ENCODE measurements at places on chromosomes 13 and 19.

DNA sequence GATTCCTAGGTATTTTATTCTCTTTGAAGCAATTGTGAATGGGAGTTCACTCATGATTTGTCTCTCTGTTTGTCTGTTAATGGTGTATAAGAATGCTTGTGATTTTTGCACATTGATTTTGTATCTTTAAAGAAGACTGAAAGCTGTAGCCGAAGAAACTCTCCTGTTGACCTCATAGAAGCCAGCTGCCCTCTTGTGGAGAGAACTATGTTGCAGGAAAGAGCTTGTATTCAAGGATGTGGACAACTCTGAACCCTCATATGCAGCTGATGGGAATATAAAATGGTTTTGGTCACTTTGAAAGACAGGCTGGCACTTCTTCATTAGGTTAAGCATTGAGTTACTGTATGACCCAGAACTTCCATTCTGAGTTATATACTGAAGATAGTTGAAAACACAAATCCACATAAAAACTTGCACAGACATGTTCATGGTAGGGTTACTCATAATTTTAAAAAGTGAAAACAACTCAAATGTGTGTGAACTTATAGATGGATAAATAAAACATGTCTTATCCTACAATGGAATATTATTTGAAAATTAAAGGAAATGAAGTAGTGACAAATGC lies 65.8 kb upstream of the SLITRK6 start:
- no peak for DNase-seq

DNA sequence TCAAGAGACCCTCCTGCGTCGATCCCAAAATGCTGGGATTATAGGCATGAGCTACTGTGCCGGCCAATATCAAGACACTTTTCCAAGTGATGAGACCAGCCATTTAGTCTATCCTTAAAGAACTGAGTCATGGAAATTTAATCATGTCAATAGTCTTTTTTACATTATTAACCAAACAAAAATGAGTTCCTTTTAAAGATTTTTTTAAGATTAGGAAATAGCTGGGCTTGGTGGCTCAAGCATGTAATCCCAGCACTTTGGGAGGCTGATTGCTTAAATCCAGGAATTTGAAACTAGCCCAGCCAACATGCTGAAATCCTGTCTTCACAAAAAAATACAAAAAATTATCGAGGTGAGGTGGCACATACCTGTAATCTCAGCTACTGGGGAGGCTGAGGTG lies 16.7 kb upstream of the ZNF564 start:
- DNase-seq = no peak

DNA sequence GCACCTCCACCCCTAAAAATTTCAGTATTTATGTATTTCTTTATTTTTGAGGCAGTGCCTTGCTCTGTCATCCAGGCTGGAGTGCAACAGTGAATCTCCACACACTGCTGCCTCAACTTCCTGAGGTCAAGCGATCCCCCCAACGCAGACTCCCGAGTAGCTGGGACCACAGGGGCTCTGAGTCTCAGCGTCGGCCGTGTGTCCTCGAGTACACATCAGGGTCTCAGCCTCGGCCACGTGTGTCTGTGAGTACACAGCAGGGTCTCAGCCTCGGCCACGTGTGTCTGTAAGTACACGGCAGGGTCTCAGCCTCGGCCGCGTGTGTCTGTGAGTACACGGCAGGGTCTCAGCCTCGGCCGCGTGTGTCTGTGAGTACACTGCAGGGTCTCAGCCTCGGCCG lies 21.2 kb downstream of the C2CD4C start:
- DNase-seq = no peak

DNA sequence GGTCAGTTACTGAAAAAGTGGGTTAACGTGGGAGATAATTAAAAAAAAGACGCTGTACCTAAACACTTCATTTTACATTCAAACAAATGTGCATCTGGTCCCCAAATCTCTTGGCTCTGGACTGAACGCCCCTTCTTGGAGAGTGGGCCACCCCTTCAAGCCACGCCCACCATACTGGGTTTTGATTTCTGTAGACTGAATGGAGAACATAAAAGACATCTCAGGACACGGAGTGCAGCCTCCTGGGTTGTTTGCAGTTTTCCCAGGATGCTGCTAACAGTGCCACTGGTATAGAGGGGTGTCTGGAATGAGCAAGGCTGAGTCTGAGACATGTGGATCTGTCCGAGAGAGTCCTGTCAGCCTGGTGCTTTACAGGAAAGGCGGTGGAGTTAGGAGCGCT lies 10.6 kb downstream of the TFDP1 start:
- no peak for DNase-seq

GRCh38 chr19:35552534-35553384 lies 7.3 kb downstream of the TMEM147 start:
- DNase-seq = no peak

DNA sequence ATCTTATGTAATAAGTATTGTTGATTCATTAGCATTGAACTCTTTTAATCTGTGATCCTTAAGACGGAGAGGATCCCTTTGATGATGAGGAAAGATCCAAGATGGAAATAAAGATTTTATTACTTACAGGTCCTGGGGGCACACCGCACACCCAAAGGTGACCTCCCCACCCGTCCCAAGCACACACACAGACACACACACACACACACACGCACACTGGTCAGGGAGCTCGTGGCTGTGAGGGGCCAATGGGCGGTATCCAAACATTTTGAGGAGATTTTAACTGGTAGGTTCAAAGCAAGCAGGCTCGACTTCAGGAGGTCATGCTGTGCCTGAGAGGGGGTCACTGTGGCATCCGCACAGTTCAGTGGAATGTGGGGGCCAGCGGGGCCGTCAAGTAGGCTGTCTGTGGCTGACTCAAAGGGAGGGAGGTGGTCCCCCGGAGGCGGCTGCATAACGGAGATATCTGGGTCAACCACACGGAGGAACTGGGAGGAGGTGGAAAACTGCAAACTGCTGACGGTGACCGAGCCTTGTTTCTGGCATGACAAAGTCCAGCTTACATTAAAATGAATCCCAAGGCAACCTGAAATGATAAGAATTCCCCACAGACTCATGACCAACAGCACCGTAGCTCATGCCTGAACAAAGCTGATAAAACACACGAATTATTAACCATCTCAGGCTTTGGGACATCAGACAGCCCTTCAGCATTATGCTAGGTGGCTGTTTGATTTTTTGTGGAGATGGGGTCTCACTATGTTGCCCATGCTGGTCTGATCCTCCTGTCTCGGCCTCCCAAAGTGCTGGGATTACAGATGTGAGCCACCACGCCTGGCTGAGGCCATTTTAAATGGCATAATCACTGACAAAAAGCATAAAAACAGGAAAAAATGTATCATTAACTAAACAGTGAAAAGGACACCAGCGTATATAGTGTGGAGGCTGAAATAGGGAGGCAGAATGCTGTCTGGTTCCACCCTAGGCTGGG lies 20.9 kb upstream of the SIGLEC11 start:
- no peak for DNase-seq

DNA sequence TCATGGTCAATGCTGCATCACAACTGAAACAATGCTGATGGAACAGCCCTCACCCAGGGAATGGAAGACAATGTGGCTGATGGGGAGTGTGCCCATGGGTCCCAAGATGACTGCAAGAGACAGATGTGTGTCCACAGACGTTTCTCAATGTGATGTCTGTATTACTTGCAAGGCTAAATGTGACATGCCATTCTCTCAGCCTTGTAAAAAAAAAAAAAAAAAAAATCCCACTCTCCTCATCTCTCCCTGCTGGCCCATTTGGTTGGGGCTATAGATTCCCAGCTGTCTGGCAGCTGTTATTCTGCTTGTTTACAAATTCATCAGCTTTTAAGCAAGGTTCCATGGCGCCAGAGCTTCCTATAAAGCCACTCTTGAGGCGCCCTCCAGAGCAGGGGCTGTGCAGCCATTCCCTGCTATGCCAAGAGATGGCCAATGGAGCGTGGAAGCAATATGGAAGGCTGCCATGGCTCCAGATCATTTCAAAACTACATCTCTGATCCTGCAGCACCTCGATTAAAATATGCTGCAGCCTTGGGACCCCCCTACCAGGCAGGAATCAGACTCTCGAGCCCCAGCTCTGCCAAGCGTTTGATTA lies 294.8 kb downstream of the FOXO1 start:
- DNase-seq = no peak

GRCh38 chr19:1481893-1482360 lies 2.9 kb upstream of the C19orf25 start:
- no peak for DNase-seq

- no peak for DNase-seq
Observed at GRCh38 chr13:25862156-25862555, 189.7 kb downstream of the SHISA2 start.

DNA sequence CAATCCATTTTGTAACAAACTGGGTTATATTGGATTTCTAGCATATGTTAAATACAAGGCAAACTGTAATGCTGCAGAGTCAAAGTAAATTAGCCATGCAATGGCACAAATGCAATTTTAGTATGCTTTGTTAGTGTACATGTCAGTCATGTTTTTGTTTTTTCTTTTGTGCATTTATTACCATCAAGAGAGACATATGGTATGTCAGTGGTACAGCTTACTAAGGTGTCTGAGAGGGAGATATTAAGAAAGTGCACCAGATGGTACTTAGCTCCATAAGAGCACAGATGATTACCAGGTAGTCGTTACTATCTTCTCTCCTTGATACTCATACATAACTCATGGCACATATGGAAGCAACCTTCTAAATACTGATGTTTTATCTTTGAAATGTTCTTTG lies 550.3 kb downstream of the GPC5 start:
- no peak for DNase-seq

GRCh38 chr19:29563486-29564101 lies 37.8 kb downstream of the VSTM2B start:
- DNase-seq = no peak

- no peak for DNase-seq
Observed at GRCh38 chr19:58544591-58545285, 874 bp downstream of the TRIM28 start.

- DNase-seq = no peak
Observed at GRCh38 chr13:113187883-113188665, 20.4 kb downstream of the PCID2 start.

- no peak for DNase-seq
Observed at GRCh38 chr13:38223089-38223488, 126.6 kb upstream of the UFM1 start.

GRCh38 chr13:102564564-102564963 lies 32.2 kb upstream of the TPP2 start:
- DNase-seq = no peak

GRCh38 chr19:18263324-18264136 lies 10.7 kb downstream of the IQCN start:
- no peak for DNase-seq

DNA sequence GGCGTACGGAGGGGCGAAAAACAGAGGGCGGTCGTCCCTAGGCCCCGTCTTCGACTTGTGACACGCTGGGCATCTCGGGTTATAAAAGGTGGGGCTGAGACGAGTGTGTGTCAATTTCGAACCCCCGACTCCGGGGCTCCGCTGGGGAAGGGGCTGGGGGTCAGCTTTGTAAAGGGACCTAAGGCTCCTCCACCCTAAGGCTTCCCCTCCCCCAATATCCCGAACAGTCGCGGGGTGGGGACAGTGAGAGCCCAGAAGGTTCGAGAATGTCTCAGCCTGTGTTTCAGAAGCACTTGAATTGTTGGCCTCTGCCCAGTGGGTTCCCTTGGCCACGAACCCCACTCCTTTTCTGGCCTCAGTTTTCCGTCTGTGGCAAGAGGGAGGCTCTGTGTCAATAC lies 450 bp downstream of the SELENOW start:
- DNase-seq = no peak

DNA sequence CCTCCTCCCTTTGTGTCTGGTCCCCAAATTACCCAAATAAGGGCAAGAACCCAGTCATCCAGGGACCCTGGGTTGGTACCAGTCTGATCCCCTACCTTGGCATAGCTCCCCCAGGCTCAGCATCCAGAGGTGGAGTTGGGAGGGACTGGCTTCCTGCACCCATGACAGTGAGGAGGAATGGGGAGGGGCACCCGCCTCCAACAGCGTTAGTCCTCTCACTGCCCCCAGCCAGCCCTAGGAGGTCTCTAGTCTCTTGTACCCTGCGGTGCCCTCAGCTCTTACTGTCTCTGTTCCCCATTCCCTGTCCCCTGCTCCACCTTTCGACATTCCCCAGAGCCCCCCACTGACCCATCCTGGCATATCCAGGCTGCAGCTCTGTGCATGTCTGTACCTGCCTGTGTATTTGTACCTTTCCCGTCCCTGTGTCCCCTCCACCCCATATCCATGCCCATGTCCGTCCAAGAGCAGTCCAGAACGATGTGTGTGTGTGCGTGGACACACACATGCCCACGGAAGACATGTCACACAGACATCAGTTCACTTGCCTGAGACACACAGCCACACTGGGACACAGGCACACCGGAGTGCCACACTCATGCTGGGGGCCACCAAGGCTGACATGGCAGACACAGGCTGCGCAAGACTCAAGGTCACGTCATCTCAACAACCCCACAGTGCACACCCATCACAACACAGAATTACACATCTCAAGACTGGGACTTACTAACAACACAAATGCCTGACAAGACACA lies 17.8 kb downstream of the ERFL start:
- no peak for DNase-seq

DNA sequence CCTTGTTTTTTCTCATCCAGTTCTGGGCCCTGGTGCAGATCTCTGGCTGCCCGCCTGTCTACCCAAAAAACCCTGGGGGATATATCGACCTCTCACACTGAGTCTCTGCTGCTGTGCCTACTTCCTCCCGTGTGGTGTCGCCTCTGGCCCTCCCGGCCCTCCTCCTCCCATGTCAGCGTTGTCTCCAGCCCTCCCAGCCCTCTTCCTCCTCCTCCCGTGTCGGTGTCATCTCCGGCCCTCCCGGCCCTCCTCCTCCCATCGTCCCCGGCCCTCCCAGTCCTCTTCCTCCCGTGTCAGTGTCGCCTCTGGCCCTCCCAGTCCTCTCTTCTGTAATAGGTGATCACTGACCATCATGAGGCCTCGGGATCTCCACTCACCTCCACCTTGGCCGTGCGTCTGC lies 81.8 kb downstream of the GPR12 start:
- DNase-seq = no peak

DNA sequence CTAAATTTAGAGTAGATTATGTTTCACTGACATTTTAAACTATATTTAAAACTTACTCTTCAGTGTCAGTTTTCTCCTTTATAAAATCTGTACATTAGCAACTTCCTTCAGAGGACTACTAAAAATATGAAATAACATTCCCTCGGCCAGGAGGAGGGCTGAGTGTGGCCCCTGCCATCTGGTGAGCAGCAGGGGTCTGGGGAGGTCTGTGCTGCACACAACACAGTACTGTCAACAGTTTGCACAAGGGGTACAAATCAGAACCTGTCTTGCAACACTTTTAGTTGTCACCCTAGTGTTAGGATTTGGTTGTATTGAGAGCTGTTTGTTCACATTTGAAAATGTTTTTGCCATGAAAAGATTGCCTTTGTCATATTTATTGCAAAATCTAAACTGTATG lies 48.9 kb downstream of the TPP2 start:
- DNase-seq = no peak

- DNase-seq = no peak
Observed at GRCh38 chr19:37361994-37362393, 8.9 kb upstream of the ZNF527 start.

DNA sequence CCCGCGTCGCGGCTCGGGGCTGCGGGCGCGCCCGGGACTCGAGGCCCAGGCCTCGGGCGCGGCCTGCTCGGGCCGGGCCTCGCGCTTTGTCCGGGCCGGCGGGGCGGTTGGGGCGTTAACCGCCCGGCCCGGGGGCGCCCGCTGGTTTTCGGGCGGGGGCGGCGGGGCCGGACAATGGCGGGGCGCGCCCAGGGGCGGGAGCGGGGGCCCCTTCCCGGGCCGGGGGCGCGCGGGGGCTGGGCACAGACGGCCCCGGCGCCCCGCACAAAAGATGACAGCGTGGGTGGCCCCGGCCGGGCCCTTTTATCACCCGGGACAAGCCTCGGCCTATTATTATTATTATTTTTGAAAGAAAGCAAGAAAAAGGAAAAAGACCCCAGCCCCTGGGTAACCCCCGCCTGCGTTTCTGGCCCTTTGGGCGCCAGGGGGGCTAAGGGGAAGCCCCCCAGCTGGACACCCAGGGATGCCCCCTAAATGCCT lies 419 bp downstream of the KDM4B start:
- no peak for DNase-seq

Measured in activated gamma-delta T cell (primary cell).